ENCODE measurements at places on chromosomes 1 and 21.

GRCh38 chr1:81160696-81161095, 640.0 kb upstream of the ADGRL2 start:
- no peak for DNase-seq

DNA sequence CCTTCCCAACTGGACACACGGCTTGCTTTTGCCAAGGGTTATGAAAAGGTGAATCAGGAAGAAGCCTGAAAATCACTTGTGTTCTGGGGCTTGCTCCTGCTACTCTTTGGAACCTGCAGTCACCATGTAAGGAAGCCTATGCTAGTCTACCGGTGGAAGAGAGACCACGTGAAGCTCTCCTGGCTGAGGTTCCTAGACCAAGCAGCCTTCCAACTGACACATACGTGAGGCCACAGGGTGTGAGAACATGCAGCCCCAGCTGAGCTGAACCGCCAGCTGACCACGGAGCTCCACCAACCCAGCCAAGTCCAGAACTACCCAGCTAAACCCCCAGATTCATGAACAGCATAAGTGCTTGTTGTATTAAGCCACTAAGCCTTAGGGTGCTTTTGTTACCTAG, 72.8 kb upstream of the KRTAP19-8 start:
- DNase-seq: no peak

- no peak for DNase-seq
Measured at GRCh38 chr1:167631936-167632614, 2.0 kb downstream of the RCSD1 start.

DNA sequence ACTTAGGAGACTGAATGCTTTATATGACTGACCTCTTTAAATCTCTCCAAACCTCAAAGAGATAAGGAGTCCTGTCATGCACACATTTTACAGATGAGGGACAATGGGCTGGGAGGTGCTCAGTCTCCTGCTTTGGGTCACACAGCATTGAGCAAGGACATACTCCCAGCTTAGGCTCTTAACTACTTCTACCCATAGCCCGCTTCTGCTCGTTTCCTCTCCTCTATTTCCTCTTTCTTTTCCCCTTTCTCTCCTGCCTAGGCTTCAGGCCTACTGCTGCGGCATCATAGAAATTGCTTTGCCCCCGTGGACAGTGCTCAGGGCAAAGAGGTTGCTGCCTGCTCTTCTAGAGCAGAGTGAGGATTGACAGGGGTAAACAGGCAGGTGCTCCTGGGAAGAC, 12.4 kb upstream of the ZNF691 start:
- DNase-seq: no peak

- no peak for DNase-seq
Measured at GRCh38 chr1:25700144-25700523, 83.5 kb downstream of the MAN1C1 start.

All from stimulated activated CD8-positive, alpha-beta memory T cell treated with anti-CD3 and anti-CD28 coated beads, Interleukin-15, amount 100 ng/mL, for 1 hour (primary cell).